ENCODE measurements at places on chromosomes 1 and 21.
A peak's percentile ranks its signal among the peaks of the same experiment; 100 is the strongest.

DNA sequence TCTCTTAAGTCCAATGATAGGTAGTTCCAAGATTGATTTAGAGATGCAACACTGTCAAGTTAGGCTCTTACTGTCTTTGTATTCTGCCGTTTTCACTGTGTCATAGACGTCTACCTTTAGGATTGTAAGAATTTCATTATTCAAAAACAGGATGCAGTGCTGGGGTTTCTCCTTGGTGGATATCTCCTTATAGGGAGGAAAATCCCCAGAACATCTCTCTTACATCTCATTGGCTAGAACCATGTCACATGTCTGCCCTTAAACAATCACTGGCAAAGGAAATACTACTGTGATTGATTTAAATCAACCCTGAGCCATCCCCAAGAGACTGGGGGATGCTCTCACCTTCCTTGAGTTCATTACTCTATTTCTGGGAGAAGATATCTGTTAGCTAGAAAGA, 10.9 kb upstream of the FUBP1 start:
- no peak for DNase-seq

DNA sequence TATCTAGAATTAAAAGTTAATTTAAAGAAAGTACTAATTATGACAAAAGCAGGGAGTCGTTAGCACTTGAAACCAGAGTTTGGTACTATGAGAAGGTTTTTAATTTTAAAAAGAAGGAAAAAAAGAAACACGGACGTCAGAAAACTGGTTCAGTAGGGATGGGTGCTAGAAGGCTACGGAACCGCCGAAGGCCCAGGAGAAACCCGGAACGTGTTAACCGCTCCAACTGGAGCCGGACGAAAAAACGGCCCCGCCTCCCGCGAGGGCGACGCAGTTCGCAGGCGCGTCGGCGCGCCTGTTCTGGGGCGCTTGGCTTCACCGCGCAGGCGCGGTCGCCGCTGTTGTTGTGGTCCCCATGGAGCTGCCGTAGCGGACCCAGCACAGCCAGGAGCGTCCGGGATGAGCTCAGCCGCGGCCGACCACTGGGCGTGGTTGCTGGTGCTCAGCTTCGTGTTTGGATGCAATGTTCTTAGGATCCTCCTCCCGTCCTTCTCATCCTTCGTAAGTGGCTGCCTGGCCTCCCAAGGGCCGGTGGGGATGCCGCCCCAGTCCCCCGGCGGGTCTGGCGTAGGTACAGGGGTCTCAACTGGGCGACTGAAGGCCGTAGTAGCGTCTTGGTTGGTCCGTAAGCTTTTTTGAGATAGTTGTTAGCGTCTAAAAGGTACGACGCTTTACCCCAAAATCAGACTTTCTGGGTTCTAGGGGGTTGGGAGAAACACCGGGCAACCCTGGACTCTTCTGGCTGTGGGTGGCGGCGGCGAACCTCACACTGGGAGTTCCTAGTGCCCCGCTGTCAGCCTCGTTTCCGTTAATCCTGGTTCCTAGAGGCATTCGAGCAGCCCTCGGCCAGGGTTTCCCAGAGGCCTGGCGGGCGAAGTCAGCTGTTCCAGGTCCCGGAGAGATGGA, 31.4 kb upstream of the HMGN1 start:
- peak; percentile 84 for DNase-seq

- DNase-seq, result peak; percentile 16
Measured at GRCh38 chr21:37365517-37366481, 774 bp upstream of the DYRK1A start.

DNA sequence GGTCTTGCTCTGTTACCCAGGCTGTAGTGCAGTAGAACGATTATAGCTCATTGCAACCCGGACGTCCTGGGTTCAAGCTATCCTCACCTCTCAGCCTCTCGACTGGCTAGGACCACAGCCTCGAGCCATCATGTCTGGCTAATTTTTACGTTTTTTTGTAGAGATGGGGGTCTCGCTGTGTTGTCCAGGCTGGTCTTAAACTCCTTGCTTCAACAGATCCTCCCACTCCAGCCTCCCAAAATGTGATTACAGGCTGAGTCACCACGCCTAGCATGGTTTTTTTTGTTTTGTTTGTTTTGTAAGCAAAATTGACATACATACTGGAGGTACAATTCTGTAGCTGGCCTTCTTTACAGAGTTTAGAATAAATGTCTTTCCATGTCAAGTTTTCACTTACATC, 994 bp upstream of the LAMTOR5 start:
- DNase-seq, result no peak

DNA sequence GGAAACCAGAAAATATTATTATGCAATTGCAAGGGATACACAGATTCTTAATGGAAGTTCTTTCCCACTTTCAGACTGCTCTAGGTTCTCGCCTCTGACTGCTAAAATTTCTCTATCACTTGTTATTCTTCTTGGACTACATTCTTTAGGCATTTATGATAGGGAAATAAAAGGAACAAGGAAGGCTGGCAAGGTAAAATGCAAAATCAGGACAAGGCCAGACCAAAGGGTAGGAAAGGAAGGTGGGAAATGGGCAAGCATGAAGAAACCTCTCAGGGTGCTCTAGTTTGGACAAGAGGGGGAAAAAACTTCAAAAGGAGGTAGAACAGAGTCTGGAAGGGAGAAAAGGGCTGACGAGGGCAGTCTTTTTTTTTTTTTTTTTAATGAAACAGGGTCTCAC, 26.2 kb downstream of the UROD start:
- no peak for DNase-seq

DNA sequence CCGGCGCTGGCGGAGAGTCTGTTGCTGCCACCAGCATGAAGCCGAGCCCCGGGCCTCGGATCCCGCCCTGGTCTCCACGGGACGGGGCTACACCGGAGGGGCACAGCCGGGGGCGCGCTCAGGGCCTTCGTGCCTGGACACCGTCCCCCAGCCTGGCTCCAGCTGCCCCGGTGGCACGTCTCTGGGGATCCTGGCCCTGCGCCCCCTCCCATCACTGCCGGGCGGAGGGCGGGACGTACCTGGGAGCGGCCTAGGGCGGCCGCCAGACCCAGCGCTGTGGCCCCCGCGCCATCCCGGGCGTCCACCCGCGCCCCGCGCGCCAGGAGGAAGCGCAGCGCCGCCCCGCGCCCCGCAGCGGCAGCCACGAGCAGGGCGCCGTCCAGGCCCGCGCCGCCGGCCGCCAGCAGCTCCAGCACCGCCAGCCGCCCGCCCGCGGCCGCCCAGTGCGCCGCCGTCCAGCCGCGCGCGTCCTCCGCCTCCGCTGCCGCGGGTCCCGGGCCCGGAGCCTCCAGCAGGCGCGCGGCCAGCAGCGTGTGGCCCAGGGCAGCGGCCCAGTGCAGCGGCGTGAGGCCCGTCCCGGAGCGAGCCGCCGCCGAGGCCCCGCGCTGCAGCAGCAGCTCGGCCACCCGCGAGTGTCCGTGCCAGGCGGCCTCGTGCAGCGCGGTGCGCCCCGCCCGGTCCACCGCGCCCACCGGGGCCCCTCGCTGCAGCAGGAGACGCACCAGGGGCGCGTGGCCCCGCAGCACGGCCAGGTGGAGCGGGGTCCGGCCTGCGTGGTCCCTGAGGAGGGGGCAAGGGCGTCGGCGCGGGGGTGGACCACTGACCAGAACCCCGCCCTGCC, 1.0 kb downstream of the ANKRD65 start:
- DNase-seq, result no peak

- no peak for DNase-seq
Measured at GRCh38 chr1:234938924-234939323, 189.7 kb downstream of the TOMM20 start.

- peak; percentile 44 for DNase-seq
Measured at GRCh38 chr1:68120136-68120791, 69.8 kb upstream of the DIRAS3 start.

GRCh38 chr21:21463456-21463855, 465.2 kb downstream of the NCAM2 start:
- DNase-seq, result no peak

GRCh38 chr1:83692524-83693381, 306.2 kb downstream of the TTLL7 start:
- no peak for DNase-seq

GRCh38 chr1:221230605-221231004, 351.4 kb downstream of the HLX start:
- DNase-seq, result no peak

GRCh38 chr1:1324084-1324523, 356 bp downstream of the INTS11 start:
- DNase-seq, result no peak

GRCh38 chr1:21874778-21875547, 62.1 kb downstream of the HSPG2 start:
- no peak for DNase-seq

DNA sequence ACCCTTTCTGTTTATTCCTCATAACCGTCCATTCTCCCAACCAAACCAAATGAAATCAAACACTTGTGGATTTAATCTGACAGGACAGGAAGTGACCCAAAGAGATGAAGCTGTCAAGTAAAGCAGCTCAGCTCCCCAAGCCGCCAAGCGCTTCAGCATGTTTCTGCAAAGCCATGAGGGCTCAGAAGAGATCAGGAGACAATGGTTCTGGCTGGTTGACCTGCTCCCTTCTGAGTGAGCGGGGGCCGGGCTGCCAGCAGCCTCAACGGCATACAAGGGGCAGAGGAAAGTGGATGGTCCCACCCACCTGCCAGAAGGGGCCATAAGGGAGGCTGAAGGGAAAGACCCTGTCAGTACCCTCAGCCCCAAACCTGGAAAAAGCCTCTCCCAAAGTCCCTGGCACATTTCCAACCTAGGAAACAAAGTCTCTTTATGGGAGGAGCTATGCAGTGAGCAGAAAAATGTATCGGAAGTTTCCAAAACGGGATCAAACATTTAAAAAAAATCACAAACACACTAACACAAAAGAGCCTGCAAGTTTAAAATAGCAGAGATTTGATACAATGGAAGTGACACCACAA, 45.4 kb downstream of the SLC45A1 start:
- no peak for DNase-seq

DNA sequence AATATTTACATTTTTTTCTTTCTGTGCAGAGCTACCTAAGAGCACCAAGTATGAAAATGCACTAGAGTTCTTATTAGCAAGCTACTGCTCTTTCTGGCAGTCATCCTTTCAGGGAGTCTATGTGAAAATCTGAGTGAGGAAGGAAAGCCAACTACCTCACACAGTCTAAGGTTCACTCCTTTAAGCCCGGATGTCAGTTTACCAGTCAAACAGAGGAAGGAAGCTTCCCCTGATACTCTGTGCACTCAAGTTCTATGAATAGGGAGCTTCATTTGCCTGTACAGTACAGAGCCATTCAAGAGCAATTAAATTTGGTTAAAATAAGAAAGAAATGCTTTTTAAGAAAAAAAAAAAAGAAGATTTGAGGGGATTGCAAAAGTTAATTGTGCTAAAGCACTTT, 6.9 kb downstream of the COL11A1 start:
- no peak for DNase-seq

DNA sequence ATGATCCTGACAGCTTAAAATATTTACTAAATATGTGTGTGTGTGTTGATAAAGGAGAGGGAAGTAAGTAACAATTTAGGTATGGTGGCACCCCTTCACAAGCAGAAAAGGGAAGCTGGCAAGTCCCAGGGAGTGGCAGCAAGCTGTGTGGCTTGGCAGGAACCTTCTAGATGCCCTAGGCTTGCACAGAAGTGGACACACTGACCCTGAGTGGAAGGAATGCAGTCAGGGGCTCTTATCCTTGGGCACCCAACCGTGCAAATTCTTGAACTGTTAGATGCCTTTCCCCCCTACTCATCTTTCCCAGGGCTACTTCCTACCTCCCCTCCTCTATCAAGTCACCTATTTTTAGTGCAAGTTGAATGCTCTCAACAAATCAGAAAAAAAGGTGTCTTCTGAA, 18.9 kb downstream of the ACP6 start:
- no peak for DNase-seq

DNA sequence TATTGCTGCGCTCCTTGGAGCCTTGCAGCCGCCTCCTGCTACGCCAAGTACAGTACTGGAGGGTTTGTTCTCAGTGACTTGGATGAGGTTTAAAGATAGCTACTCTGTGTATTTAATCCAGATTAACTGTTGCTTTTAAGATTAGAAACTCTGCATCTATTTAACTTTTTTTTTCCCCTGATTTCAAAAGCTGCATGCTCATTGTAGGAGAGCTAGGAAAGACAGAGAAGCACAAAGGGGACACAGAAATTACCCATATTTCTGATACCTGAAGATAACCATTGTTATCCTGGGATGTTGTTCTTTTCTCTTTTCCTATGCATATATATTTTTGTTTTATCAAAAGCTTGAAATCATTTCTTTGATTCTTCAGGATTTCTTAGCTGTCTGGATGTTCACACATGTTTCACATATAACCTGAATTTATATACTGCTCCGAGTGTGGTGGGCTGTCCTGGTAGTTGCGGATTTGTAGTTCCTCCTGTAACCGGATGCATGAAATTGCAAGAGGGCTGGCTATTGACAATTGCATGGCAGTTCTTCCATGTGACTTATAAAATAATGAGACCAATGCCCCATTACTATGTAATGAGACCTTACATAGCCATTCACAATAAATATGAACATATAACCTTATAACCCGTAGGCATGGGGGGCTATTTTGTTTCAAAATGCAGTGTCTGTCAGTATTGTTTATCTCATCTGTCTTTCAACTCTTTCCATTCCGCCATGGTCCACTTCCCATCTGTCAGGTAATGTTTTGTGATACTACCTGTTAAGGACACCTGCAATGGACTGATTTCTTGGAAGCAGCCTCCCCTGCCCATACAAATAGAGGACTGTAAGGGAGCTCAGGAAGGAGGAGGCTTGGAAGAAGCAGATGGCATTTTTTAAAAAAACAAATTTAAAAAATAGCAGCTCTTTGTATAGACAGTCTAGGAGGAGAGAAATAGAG, 1.4 kb downstream of the RAVER2 start:
- peak; percentile 7 for DNase-seq

GRCh38 chr1:52403566-52404115, 582 bp downstream of the ORC1 start:
- DNase-seq, result peak; percentile 45

- no peak for DNase-seq
Measured at GRCh38 chr1:84851839-84852238, 41.2 kb downstream of the LPAR3 start.

DNA sequence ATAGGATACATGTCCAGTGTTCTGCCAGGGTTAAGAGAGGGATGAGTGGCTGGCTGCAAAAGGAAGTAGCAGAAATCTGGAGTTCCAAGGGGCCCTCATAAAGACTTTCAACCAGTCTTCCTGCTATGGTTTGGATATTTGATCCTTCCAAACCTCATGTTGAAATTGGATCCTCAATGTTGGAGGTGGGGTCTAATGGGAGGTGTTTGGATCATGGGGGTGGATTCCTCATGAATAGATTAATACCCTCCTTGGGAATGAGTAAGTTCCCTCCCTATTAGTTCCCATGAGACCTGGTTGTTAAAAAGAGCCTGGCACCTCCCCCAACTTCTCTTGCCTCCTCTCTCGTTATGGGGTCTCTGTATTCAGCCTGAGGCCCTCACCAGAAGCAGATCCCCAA, 10.1 kb upstream of the GNG12 start:
- DNase-seq, result no peak

DNA sequence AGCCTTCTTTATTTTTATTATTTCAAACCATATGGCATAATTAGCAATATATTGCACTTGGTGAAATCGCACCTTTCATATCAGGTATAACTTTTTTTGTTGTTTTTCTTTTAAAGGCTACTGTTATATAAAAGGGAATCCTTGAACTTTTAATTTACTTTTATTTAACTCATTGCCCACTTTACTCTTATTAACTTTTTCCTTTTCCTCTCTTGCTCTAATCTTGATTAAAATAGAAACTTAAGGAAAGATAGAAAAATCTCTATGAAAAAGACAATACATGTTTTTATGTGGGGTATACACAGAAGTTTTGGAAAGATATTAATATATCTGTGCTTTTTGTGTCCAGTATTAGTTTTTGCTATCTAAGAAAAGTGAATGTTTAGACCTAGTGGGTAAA, 805.8 kb downstream of the USP25 start:
- DNase-seq, result no peak
